Activated naive CD4-positive, alpha-beta T cell treated with Interleukin-2 at 50 U/mL for 16 hours (primary cell): ENCODE measurements at places on chromosomes 1 and 21.

DNA sequence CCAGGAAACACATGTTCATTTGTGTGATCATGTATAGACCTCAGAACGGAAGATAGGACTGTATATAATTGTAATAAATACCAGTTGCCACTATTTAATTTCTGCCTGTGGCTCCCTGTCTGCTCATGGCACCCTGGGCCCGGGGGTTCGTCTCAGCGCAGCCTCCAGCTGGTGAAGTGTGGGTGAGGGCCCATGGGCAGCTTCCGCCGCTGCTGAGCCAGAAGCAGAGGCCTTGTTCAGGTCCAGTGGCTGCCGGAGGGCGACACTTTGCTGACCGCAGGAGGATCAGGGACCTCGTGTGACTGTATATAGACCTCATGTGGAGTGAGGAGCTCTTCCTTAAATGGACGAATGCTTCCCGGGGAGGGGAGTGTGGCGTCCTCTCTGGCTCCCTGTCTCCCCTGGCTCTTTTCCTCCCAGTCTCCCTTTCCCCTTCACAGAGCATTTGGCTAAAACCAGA lies 155.9 kb downstream of the PEX14 start:
- DNase-seq, result no peak

- DNase-seq, result no peak
Observed at GRCh38 chr21:42533306-42533962, 19.8 kb downstream of the SLC37A1 start.

DNA sequence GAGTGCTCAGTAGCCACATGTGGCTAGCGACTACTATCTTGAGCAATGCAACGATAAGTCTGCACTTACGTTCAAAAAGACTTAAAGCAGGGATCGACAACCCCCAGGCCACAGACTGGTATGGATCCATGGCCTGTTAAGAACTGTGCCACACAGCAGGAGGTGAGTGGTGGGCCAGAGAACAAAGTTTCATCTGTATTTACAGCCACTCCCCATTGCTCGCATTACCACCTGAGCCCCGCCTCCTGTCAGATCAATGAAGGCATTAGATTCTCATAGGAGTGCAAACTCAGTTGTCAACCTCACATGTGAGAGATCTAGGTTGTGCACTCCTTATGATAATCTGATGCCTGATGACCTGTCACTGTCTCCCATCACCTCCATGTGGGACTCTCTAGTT lies 103.6 kb upstream of the ZRANB2 start:
- no peak for DNase-seq

GRCh38 chr1:44714944-44715571 lies 15.9 kb downstream of the RNU5D-1 start:
- DNase-seq, result peak; percentile 68

GRCh38 chr1:215835951-215836350 lies 268.8 kb downstream of the KCTD3 start:
- no peak for DNase-seq

GRCh38 chr1:38210021-38210894 lies 163.7 kb upstream of the POU3F1 start:
- no peak for DNase-seq

DNA sequence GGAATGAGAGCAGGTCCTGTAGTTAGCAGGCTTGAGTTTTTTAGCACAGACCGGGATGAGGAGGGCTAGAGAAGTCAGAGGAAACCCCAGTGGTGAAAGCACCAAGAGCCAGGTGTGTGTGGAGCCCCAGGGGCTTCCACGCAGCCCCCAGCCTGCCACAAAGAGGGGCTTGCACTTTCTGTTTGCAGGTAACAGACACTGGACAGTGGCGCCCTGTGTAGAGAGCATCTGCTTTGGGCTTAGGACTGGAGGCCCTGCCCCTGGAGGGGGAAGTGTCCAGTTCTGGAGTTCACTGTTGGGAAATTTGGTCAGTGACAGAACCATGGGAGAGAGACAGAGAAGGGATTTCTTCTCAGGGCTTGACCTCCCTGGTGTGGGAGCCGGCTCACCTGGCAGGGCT lies 19.5 kb downstream of the AGT start:
- DNase-seq, result no peak

DNA sequence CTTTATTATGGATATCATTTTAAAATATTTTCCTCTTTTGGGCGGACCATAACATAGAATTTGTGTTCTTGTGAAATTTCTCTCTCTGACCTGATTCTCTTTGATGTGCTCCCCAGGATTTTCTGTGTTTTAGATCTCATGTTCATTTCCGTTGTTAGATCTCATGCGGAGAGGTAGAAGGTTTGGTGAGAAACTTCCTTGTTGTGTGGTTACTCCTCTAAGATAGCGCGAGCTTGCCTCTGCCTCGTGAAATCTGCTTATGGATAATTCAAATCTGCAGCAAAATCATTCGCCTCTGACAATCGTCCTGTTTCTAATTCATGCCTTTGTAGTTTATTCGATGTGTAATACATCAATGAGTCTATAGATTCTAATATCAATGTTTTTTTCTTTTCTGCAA lies 580.4 kb downstream of the USP25 start:
- no peak for DNase-seq
